ENCODE measurements at places on chromosomes 4 and X.
A peak's percentile ranks its signal among the peaks of the same experiment; 100 is the strongest.

DNA sequence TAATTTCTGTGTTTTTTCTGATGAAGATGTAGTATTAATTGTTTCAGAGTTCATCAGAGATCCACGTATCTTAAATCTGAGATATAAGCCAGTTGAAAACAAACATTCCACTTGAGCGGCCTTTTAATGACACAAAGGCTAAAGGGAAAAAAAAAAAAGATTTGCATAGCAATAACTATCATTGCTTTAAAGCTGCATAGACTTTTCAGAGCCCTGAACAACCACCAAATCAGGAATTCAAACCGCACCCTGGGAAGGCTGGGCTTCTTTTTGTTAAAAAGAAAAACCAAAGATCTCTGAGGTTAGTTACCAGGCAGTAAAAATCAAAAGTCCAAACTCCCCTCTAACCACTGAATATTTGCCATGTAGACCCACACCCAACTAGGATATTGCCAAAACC, 206.0 kb downstream of the HHIP start:
- no peak for DNase-seq

- no peak for DNase-seq
Observed at GRCh38 chrX:71489540-71489939, 43.4 kb upstream of the OGT start.

- DNase-seq = peak; percentile 12
Observed at GRCh38 chr4:113384600-113384999, 335.1 kb downstream of the ANK2 start.

DNA sequence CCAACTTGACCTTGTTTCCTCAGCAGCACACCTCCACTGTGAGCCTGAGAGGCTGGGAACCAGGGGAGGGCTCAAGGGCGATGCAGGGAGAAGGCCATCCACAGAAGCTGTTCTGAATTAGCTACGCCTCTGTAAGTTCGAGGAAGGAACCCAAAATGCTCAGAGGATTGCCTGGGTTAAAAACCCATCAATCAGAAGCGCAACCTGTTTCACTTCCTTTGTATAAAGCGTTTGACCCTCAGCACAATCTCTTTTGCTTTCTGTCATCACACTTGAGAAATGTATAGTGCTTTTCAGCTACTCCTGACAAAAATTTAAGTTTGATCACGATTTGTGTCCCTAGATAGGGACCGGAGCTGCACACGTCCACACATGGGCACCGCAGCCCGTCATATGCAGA, 48.0 kb upstream of the MAP3K15 start:
- no peak for DNase-seq

DNA sequence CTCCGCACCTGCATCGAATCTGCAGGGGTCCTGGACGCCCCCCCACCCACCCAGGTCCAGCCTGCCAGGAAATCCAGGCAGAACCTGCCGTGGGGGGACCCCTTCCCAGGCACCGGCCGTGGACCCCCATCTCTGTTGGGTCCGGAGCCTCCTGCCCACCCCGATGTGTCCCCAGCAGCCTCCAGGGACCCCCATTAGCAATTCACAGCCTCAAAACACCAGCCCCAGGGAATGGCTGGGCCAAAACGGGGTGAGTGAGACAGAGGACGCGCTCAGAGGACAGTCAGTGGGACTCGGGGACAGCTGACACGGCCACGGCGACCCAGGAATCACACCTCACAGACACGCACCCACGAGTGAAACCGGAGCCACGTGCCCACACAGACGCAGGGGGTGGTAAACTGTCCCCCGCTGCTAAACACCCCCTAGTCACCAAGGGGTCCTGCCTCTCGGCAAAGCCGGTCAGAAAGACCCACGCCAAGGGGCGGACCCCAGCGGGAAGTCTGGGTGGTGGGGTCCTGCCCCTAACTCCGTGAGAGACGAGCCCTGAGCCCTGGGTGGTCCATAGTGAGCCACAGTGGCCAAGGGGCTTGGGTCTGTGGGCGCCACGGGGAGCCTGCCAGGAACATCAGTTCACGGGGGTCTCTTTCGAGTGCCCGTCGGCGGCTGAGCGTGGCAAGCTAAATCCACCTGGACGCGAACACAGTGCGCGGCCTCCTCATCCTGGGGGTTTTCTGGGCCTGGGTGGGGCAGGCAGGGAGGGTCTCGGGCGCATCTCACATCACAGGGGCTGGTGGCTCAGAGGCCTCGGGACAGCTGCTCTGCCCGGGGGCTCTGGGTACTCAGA, 126.5 kb upstream of the NKX1-1 start:
- no peak for DNase-seq

DNA sequence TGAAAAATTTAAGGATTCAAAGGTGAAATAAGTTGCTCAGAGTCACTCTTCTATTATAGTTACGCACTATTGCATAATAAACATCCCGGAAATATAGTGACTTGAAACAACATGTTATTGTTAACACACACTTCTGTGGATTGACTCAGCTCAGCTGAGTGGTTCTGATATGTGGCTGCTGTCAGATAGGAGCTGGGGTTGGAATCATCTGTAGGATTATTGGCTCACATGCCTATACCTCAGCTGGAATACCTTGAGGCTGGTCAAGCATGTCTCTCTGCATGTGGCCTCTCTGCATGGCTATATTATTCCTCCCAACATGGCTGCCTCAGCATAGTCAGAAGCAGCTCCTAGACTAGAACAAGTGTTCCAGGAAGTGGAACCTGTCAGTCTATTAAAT, 486.7 kb upstream of the MAGEB2 start:
- DNase-seq = no peak

All from NCI-H2227 treated with DMSO at 0.1 percent for 48 hours (cell line).